ENCODE measurements at places on chromosomes 7 and 10.

- DNase-seq: no peak
Measured at GRCh38 chr7:158854681-158855081, 1.7 kb upstream of the DYNC2I1 start.

DNA sequence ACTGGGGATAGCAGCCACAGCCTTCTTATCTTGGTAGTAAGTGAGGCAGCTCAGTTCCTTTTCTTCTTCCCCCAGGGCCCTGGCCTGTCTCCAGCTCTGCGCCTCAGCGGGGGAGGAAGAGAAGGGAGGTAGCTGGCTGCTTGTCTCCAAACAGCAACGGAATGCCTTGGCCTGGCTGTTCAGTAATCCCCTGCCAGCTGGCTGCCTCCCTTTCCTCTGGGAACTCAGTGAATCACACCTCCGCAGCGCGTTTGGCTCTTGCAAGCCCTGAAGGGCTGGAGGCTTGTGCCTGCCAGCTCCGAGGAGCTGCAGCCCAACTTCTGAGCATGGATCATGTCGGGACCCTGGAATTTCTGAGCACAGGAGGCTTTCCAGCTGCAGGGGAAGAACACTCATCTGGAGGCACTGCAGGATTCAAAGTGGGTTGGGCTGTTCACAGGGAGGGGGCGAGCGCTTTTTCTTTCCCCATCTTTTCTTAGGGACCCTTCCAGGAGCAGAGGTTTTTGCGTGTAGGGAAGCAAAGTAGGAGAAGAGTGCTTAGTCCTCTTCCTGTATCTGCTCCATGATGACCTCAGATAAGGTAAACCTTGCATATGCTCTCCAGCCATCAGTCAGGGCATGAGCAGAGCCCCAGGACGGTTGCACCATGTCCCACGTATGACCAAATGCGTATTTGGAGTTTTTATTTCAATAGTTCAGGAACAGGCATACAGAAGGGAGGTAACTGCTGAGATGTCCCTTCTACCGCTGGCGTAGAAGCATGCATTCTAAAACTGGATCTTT is 253.2 kb upstream of the INHBA start:
- DNase-seq: peak; percentile 65

DNA sequence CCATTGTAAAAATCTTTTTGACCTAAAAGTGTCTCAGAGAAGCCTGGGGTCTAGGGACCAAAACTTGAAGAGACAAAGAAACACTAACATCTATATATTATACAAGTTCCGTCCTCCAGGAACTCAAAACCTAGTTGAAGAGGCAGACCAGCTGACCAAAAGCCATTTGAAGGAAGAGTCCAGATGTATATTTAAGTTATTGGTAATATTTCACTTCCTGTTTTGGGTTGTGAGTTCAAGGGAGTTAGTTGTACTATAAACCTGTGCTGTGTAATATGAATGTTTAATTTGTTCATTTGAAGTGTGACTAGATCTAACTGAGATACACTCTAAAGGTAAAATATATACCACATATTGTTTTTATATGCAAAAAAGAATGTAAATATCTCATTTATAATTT is 45.0 kb downstream of the CDK1 start:
- no peak for DNase-seq

DNA sequence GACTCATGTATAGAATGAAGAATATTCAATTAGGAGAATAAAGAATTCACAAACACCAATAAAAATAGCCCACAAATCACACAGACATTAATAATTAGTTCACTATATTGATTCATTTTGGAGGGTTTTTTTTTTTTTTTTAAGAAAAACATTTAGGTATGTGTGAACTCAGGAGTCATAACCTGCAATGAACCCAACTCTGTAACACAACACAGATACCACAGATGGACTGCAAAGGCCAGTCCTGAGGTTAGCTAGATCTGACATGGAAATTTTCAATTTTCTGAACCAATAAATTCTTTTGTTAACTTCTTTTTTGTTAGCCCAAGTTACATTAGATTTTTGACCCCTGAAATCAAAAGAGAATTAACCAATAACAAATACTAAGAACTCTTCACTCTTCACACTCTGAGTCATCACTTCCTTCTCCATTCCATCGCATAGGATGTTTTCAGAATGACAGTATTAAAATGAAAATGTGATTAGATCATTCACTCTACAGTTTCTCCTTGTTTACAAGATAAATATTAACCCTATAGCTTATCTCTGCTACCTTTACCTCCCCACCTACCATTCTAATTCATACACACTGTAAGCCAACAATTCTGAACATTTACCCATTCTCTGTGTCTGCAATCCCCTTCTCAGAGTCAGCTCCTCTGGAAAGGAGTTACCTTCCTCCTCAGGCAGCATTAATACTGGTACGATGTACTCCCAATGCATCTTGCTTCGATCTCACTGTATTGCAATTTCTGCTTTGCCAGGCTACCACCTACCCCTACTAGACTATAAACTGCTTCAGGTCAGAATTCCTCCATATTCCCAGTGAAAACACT is 141.5 kb downstream of the LRRN3 start:
- DNase-seq: no peak

- DNase-seq: no peak
Measured at GRCh38 chr7:39360038-39360437, 206.2 kb upstream of the YAE1 start.

GRCh38 chr7:110839866-110840265 is 251.1 kb upstream of the LRRN3 start:
- DNase-seq: peak; percentile 82

- DNase-seq: no peak
Measured at GRCh38 chr7:152035817-152036216, 10.3 kb downstream of the GALNT11 start.

- no peak for DNase-seq
Measured at GRCh38 chr10:30557884-30558283, 71.7 kb downstream of the LYZL2 start.

GRCh38 chr7:107856806-107857540 is 34.0 kb upstream of the DLD start:
- no peak for DNase-seq

DNA sequence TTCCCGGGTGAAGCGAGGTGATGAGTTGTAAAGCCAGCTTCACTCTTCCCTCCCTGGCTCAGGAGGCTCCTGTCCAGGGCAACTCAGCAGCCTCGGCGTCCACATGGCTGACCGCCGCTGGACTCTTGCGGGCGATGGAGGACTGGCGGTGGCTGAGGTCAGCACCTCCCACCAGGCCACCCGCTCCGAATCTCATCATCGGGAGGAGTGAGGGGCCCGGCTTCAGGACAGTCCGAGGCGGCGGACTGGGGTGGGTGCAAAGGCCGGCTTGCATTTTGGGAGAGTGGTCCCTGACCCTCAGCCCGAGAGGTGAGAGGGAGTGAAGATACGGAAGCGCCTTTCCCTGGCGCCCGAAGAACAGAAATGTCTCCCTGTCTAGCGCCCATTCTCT is 759 bp downstream of the DNAJB12 start:
- no peak for DNase-seq

DNA sequence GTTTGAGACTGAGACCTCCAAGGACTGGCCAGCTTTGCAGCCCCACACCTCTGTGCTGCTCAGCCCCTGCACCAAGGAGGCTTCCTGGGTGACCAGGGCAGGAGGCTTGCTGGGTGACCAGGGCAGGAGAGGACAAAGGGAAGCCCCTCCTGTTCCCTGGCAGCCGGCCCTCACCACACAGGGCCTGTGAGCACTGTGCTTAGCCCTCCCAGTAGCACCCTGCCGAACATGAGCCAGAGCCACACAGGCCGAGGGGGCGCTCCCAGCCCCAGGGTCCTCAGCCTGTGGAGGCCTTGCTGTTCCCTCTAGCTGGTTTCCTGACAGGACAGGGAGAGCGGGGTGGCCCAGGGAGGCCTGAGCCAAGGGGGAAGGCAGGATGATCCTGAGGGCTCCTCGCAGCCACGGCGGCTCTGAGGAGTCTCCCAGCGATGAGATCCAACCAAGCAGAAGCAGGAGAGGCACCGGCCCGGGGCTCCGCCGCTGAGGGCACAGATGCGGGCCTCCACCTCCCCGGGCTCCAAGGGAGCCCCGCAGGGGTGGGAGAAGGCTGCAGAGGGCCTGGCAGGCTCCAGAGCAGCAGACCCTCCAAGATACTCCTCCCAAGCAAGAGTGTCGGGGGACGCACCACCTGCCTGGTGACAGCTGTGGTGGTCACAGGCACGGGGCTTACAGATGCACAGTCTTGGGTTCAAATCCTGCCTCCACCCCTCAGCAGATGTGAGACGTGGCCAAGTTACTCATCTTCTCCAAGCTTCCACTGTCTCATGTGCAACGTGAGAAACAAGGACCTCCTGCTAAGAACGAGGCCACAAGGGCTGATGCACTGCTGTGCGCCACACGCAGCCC is 22.5 kb downstream of the WDR86 start:
- DNase-seq: no peak

DNA sequence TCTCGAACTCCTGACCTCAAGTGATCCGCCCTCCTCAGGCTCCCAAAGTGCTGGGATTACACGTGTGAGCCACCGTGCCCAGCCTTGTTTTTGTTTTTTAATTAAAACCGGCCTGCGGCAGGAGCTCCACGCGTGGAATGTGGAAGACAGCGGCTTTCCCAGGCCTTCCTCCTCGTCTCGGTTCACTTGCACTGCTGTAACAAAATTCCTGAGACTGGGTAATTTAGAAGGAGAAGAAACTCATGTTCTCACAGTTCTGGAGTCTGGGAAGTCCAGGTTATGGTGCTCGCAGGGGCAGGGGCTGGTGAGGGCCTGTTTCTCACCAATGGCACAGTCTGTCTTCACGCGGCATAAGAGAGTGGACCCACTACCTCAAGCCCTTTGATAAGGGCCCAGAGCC is 14.4 kb upstream of the CRYGN start:
- DNase-seq: no peak

- no peak for DNase-seq
Measured at GRCh38 chr10:86227501-86228258, 138.9 kb downstream of the GRID1 start.

GRCh38 chr7:81884817-81885216 is 115.0 kb upstream of the HGF start:
- no peak for DNase-seq

- DNase-seq: no peak
Measured at GRCh38 chr10:105585753-105586152, 944.7 kb downstream of the SORCS3 start.

GRCh38 chr7:158993591-158993990 is 137.2 kb downstream of the DYNC2I1 start:
- no peak for DNase-seq

- DNase-seq: no peak
Measured at GRCh38 chr7:70032649-70033048, 434.4 kb downstream of the AUTS2 start.

DNA sequence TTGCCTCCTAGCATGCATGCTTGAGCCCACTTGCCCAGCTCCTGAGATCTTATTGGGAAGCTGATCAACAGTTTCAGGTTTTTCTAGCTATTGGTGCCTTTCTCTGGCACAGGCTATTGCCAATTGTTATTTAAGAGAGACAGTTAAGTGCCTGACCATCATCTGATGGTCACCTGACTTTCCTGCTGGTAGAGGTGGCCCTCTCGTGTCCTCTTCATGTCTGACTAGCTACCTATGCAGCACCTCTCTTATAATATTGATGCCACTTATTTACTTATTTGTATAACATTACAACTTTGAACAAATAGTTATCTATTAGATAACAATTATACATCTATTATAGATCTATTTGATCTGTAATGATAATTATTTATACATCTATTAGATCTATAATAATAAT is 205.9 kb upstream of the SEMA3D start:
- no peak for DNase-seq

GRCh38 chr7:70573071-70573661 is 558.8 kb upstream of the GALNT17 start:
- peak; percentile 98 for DNase-seq

GRCh38 chr10:60957667-60958221 is 13.8 kb upstream of the RHOBTB1 start:
- DNase-seq: no peak

- DNase-seq: no peak
Measured at GRCh38 chr10:18190840-18191239, 50.6 kb downstream of the CACNB2 start.

DNA sequence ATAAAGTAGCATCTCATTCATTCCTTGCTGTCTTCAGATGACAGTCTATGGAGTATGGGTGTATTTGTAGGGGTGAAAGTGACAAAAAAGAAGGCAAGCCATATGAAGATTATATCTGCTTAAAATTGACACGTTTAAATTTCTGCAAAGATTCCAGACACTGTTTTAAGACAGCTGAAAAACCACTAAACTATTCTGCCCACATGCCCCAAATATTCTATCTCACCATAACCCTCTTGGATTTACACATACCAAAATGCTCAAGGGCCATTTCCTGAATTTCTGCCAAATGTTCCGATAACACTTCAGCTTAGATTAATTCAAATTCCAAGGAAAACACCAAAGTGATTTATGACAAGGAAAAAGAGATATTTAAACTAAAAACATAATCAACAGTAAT is 99.9 kb upstream of the IL6 start:
- no peak for DNase-seq

DNA sequence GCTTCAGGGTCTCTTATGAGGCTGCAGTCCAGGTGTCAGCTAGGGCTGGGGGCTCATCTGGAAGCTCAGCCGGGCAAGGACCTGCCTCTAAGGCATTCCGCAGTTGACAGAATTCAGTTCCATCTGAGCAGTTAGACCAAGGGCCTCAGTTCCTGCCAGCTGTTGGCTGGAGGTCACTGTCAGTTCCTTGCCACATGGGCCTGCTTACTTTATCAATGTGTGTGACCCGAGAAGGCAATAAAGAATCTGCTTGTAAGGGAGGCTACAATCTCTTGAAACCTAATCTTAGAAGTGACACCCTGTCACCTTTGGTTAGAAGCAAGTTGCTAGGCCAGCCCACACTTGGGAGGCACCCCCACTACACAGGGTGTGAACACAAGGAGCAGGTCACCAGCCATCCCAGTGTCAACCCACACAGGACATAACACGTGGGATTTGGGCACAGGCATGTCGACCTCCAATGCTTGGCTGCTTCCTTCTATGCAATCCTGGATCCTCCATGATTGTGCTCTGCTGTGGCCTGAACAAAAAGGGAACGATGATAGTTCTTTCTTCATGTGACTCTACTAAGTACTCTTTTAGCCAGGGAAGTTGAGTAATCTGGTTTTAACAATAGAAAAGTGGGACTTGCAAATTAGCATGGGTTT is 41.8 kb downstream of the MTURN start:
- DNase-seq: no peak

DNA sequence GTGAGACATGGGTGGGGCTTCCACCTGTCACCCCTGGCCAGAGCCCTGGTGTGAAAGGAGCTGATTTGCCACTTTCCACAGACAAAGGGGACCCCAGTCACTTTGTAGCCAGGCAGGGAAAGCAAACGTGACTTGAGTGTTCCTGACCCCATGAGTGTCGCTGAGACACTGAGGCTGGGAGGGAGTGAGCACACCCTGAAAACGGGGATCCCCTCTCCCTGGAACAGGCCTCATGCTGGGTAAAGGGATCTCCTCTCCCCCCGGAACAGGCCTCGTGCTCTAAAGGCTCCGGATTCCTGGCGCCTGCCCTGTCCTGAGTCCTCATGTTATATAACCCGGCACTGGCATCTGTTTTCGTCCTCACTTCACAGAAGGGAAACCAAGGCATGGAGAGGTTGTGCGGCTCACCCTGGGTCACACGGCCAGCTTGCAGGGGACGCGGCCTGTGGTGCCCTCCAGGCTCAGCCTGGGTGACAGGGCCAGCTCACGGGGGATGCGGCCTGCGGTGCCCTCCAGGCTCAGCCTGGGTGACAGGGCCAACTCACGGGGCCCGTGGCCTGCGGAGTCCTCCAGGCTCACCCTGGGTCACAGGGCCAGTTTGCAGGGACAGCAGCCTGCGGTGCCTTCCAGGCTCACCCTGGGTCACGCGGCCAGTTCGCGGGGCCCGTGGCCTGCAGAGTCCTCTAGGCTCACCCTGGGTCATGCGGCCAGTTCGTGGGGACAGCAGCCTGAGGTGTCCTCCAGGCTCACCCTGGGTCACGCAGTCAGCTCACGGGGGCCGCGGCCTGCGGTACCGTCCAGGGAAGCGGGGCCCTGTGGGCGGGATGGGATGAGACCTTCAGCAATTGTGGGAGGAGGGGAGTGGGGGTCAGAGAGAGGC is 104.7 kb downstream of the PDGFA start:
- no peak for DNase-seq
